Left lobe of liver (tissue), 2 donors: ENCODE measurements at places on chromosomes 5 and 9. TPM values are rescaled to one million over a fixed set of nuclear protein-coding genes. Genes with fewer than 3 reads are reported as not detected.

CTNNAL1 gene
- total RNA-seq = 11.0 TPM

- no peak for DNase-seq
These were observed 53.4 kb upstream of the PAM start for GRCh38 chr5:102701748-102702147.

UQCRQ gene
- 727 TPM for total RNA-seq

GRCh38 chr5:12313602-12314001, 409.4 kb upstream of the CTNND2 start:
- no peak for DNase-seq

GRCh38 chr5:132281856-132282614, 12.2 kb upstream of the SLC22A4 start:
- DNase-seq = peak; percentile 35

DNA sequence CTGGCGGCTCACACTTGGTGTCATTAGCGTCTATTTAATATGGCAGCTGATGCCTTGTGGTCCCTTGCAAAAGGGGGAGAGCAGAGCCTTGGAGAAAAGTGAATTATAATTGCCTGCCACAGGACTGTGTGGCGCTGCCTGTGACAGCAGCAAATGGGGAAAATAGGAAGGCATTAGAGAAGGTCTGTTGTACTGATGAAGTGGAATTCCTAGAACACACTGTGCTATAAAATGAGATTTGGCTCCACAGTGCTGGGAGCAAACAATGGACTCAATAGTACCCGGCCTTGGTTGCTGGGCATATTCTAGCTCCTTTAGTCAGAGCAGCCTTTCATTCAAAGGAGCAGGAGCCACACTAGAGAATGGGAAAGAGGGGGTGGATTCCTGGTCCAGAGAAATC, 21.3 kb downstream of the SEMA6A start:
- no peak for DNase-seq

DNA sequence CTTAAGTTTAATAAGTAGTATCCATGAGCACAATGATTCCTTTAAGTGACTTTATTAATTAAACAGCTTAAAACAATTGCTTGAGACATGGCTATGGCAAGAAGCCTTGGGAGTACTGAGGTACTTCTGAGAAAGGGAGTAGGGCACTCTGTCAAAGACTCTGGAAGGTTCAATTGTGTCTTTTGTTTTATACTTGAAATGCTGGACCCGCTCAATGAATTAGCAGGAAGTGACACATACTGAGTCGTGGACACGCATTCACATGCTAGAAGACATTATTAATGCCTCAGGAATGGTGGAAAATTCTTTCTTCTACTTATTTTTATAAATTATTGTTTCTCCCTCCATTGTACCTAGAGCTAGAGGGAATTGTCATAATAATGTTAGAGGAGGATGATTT, 347.3 kb upstream of the ZNF608 start:
- no peak for DNase-seq

- peak; percentile 52 for DNase-seq
These were observed 638 bp downstream of the MARCHF3 start for GRCh38 chr5:127029581-127030258.

GRCh38 chr5:33241802-33242201, 199.0 kb upstream of the TARS1 start:
- DNase-seq = no peak

DNA sequence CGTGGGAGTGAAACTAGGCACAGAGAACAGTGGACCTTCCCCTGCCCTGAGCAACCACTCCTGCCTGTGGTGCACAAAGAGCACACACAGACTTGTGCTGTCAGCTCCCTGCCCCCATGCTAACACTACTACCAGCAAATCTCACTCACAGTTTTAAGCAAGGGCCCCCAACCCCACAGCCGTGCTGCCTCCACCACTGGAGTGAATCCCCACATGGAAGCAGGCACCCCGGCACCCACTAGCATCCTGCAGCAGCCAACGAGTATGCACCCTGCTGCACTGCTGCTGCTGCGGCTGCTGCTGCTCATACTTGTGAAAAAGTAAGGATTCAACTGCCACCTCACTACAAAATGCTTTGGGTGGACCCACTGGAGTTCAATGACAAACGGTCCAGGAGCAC, 435.5 kb downstream of the SLCO4C1 start:
- DNase-seq = no peak

GRCh38 chr5:104904561-104904960, 1342.0 kb upstream of the NUDT12 start:
- no peak for DNase-seq

DNA sequence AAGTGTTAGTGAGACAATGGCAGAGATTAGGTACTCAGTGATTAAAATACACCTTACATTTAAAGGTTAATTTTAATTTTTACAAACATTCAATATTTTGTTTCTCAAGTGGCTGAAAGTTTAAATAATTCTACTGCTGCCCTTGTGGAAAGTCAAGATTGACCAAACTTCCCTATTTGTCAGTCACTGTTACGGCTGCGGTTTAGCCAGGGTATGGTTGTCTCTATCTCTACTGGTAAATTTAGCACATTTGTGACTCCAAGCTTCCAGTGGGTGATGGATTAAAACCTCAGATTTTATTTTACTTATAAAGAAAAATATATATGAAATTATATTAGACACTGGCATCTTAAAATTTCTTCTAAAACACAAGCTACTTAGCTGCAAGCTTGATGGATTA, 368.4 kb downstream of the CDH18 start:
- no peak for DNase-seq

DIPK1B gene
- total RNA-seq = 3.0 TPM

C9orf153 gene
- total RNA-seq = 0.15 TPM

SPAG8 gene
- 0.50 TPM for total RNA-seq

GRCh38 chr5:88713818-88714217, 169.2 kb downstream of the MEF2C start:
- DNase-seq = no peak

DNA sequence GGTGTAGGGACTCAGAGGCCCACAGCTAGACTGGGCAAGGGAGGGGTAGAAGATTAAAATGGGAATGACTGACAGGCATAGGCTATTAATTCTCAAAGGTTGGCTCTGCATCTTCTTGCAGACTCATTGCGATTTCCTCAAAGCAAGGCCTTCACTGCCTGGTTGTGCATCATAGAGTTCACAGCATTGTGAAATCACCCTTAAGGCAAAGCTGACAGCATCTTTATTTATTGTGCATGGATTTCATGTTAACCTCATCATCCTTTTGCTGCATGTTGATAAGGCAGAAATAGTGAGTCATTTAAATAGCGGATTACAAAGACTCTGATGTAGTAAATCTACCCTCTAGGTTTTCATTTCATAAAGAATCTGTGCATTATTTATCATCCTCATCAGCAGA, 13.6 kb upstream of the PALM2AKAP2 start:
- no peak for DNase-seq

- DNase-seq = no peak
These were observed 559.7 kb downstream of the TLR4 start for GRCh38 chr9:118263949-118264348.

GTF3C5 gene
- total RNA-seq = 24.6 TPM

MUSK gene
- total RNA-seq = not detected

CYLC2 gene
- not detected for total RNA-seq

SH3TC2 gene
- 0.43 TPM for total RNA-seq

- no peak for DNase-seq
These were observed 80.5 kb upstream of the HSPA9 start for GRCh38 chr5:138655530-138656190.

DNA sequence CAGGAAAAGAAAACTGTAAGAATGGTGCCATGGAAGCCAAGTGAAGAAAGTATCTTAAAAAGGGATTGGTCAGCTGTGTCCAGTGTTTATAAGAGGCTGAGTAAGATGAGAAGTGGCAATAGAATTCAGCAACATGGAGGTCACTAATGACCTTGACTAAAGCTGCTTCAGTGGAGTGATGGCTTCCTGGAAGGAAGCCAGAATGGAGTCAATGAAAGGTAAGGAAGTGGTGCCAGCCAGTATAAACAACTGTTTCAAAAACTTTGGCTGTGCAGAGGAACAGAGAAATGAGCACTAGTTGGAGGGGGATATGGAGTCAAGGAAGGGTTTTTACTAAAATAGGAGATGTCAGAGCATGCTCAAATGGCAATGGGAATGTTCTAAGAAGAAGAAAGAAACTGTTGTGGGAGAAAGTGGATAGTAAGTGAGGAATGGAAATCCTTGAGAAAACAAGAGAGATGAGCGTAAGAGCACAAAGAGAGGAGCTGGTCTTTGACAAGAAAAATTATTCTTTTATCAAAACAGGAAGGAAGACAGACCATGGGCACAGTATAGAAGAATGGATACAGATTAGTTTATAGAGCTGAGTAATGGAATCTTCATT, 11.1 kb upstream of the NRG2 start:
- no peak for DNase-seq

C8G gene
- 411 TPM for total RNA-seq

GNA14 gene
- 2.5 TPM for total RNA-seq

ENTPD2 gene
- 1.7 TPM for total RNA-seq

DNA sequence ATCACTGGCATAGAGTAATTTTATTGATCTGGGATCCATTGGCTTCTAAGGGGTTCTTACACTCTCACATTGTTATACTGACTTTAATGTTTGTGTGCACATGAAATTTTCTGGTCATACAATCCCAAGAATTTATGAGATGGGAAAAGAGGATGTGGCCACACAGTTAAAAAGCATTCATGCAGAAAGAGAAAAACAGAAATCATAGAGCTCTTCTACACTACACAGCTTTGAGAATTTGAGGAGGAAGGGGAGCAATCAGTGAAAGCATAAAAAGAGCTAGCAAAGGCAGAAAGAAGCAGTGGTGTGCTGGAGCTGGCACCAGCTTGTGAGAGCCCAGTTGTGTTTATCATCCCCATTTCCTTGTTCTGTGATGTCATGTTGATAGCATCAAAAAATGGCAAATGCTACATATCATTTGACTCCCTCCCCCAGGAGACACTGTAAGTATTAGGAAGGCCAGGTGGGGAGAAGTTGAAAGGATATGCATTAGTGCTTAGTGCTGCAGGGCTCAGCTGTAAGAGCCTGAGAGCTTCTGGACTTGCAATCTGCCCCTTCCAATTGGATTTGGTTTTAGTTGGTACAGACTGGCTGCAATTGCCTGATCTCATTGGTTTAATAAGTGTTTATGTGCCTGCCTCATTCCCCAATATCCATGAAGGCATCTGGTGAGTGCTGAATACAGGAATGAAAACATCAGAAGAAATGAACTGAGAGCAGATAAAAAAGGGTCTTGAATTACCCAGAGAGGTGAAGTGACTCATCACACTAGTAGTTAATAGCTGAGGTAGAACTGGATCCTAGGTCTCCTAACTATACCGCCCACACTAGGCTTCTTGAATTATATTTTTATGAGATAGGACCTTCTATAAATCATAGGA, 30.9 kb downstream of the RHOBTB3 start:
- DNase-seq = no peak

- no peak for DNase-seq
These were observed 148.1 kb upstream of the MPDZ start for GRCh38 chr9:13427587-13427986.

GPR151 gene
- total RNA-seq = not detected
